ENCODE measurements at places on chromosomes 11 and 22.

- DNase-seq: no peak
Observed at GRCh38 chr11:66887526-66887925, 30.7 kb downstream of the LRFN4 start.

- no peak for DNase-seq
Observed at GRCh38 chr11:1460396-1460985, 26.1 kb downstream of the MOB2 start.

- DNase-seq: peak; percentile 61
Observed at GRCh38 chr22:39690881-39691605, 120.5 kb downstream of the CACNA1I start.

GRCh38 chr11:19777377-19778102, 64.9 kb downstream of the NAV2 start:
- DNase-seq: peak; percentile 24

DNA sequence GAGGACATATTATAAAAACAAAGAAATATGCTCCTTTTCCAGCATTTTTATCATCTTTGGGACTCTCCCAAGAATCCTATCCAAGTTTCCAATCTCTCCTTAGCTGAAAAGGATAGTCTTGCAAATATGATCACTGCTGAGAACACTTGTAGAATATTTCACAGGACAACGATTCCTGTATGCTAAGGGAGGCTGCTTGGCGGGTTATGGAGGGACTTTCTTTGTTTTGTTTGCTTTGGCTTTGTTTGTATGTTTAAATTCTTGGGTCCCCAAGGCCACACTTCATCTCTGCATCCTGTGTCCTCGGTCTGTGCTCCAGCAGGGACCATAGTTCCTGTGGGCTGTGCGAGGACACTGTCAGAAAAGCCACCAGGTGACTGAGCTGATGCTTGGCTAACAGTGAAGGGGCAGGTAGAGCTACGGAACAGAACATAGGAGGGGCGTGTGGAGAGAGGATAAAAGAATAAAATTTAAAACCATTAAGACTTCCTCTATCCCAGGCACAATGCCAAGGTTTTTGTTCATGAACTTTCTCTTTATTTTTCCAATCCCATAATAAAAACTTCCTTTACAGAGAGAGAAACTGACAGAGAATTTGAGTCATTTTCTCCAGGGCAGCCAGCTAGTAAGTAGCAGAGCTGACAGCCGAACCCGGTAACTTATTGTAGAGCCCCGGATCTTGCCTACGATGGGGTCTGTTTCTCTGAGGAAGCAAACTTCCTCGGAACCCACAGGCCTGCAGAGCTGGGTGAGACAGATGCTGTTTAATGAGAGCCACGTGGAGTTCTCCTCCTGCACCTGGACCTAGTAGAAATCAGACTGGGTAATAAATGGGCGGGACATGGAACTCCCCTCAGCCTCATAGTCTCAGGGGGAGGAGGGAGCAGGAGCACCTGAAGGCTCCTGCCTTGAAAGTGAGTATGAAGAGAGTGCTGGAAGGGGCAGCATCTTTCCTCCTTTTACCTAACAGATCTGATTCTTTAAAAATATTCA, at the start of gene IZUMO1R:
TSS of gene IZUMO1R (plus strand) at position 615 of the 993 bp plus-strand sequence. CDS start 1,057 bp downstream, outside the sequence.
- DNase-seq: no peak

- DNase-seq: no peak
Observed at GRCh38 chr11:67301951-67302516, 1.3 kb upstream of the SSH3 start.

GRCh38 chr11:102320188-102320587, 2.9 kb downstream of the BIRC3 start:
- no peak for DNase-seq

- DNase-seq: no peak
Observed at GRCh38 chr22:25125693-25126357, 73.8 kb upstream of the CRYBB3 start.

- peak; percentile 21 for DNase-seq
Observed at GRCh38 chr11:6608726-6609501, 3.1 kb downstream of the TAF10 start.

DNA sequence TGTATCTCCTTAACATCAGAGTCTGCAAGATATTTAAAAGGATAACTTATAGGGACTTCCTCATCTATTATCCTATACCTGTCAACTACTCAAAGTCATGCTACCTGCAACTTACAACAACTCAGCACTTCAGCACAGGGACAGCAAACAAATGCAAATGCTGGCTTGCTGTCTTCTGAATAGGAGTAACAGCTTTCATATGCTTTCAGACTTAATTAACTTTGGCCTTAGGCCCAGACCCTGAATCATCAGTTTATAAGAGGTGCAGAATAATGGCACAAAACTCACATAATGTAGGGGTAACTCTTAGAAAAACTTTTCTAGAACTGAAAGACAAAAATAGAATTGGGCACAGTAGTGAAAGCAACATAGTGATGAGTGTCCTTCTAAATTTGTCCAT, 953.4 kb downstream of the DLG2 start:
- no peak for DNase-seq

DNA sequence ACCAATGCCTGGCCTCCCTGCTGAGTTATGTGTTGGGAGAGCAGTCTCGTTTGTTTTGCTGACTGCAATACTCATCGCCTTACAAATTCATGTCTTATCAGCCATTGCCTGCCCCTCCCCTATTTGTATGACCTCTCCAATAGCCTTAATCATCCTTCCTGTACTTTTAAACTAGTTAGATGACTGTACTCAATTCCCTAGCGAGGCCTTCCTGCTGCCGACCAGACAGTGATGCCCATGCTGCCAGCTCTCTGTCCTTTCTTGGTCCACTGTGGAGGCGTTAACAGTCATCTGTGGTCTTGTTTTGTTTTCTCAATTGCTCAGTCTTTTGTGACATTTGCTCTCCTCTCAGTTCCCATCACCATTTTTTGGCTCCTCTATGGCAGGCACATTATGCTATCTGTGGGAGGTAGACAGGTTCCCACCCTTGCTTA, 20.3 kb upstream of the YPEL1 start:
- DNase-seq: no peak

DNA sequence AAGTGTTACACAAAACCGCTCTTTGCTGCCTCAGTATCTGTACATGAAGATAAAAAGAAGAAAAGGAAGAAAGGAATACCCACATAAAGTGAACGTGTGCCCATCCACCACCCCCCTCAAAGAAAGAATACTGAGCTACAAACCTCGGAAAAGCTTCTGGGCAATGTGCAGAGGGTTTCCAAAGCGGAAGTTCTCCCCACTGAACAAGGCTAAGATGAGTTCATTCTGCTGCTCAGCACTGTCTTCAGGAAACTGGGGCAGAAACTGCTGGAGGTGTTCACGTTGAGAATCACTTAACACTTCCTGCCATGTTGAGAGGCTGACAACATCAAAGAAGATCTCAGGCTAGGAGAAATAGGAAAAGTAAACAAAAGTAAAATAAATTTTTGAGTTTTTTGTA, 6.9 kb downstream of the NFRKB start:
- DNase-seq: no peak

- peak; percentile 76 for DNase-seq
Observed at GRCh38 chr11:57567515-57568329, at the start of gene UBE2L6. Gene UBE2L6 (minus strand): TSS chr11:57567672. CDS start chr11:57567611, 61 bp downstream.

DNA sequence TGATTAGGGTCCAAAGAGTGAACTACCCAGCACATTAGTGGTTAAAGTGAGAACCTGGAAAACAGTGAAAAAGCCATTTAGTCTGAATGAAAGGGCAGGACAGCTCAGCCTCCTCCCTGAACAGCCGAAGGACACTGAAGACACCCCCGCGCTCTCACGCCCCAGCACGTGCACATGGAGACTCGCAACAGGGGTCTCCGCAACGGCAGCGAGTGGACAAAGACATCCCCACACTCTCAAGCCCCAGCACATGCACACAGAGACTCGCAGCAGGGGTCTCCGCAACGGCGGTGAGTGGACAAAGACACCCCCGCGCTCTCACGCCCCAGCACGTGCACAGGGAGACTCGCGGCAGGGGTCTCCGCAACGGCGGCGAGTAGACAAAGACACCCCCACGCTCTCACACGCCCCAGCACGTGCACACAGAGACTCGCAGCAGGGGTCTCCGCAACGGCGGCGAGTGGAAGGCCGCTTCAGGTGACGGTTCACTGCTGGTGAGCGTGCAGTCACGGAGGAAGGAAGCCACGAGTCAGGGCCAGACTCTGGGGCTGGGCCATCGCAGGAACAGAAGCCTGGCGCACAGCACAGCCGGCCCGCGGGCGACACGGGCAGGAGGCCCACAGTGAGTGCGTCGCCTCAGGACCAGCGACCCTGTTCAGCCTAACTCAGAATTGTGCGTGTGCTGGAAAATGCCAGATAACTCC, 43.6 kb downstream of the BRD1 start:
- DNase-seq: no peak

- no peak for DNase-seq
Observed at GRCh38 chr11:115941044-115941443, 436.8 kb upstream of the CADM1 start.

Data from stimulated activated CD8-positive, alpha-beta memory T cell treated with anti-CD3 and anti-CD28 coated beads, Interleukin-4, amount 100 ng/mL, for 48 hours (primary cell).